ENCODE measurements at places on chromosomes 16 and 17.

- no peak for DNase-seq
Observed at GRCh38 chr17:42865638-42866094, 14.7 kb downstream of the AOC3 start.

GRCh38 chr16:46719528-46719927 is 28.6 kb downstream of the MYLK3 start:
- no peak for DNase-seq

GRCh38 chr17:16969931-16970906 is 1.7 kb downstream of the TNFRSF13B start:
- no peak for DNase-seq

- DNase-seq: no peak
Observed at GRCh38 chr17:64634218-64634617, 27.9 kb downstream of the SMURF2 start.

- DNase-seq: no peak
Observed at GRCh38 chr17:82952019-82952418, 112.2 kb upstream of the ZNF750 start.

DNA sequence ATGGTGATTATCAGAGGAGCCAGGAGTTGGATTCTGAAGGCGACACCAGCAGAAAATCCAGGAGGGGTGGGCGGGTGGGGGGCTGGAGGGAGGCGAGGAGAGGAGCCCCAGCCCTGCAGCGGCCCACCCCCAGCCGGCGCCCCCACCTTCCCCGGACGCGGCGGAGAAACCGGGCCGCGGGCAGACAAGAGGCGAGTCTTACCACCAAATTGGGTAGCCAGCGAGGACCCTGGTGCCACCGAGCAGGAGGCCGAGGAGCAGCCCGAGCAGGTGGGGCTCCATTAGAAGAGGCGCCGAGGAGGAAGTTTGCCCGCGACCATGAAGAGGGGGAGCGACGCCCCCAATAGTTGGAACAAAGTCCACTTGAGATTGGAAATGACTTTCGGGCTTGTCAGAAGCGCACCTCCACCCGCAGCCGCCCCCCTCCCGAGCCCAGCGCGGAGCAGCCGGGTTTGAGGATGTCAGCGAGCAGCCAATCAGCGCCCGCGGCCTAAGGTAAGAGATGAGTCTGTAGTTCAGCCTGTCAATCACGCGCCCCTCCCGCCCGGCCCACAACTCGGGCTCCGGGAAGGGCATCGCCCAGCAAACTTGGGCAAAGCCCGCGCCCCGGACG is at the start of gene WNT3:
TSS of gene WNT3 (minus strand) at position 377 of the 613 bp plus-strand sequence. CDS start at position 282, 95 bp downstream.
- DNase-seq: no peak

Data from LoVo (cell line).